Activated T-helper 9 cell treated with anti-CD3 and anti-CD28 coated beads, Interleukin-2, amount 50 U/mL, for 16 hours (primary cell): ENCODE measurements at places on chromosomes 13 and 19.

GRCh38 chr13:27401210-27401609 is 23.2 kb upstream of the GTF3A start:
- no peak for DNase-seq

- DNase-seq, result peak; percentile 27
These were observed 28.9 kb downstream of the AP2S1 start for GRCh38 chr19:46821512-46822409.

DNA sequence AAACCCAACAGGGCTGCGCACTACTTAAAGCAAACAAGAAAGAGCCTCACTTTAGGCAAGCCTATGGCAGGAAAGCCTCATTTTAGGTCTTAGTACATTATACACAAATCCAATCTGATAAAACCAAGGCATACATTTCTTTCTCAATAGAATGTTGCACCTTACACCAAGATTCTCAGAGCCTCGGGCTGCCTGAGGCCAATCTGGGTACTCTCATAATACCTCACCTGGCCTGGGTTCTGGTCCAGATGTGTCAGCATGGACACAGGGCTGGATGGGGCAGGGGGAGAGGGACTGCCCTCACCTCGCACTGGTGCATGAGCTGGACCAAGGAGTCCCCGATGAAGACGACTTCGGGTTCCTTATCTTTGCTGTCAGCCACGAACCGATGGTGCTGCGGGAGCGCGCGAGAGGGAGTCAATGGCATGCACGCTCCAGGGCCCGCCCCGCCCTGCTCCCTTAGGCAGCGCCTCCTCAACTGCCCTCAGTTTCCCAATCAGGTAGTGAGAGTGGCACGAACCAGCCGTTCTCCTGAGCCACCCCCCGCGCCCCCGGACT is at the start of gene PRR19:
PRR19 (plus strand) TSS at position 487 of the 558 bp plus-strand sequence. CDS start 7,453 bp downstream, outside the sequence.
- no peak for DNase-seq

DNA sequence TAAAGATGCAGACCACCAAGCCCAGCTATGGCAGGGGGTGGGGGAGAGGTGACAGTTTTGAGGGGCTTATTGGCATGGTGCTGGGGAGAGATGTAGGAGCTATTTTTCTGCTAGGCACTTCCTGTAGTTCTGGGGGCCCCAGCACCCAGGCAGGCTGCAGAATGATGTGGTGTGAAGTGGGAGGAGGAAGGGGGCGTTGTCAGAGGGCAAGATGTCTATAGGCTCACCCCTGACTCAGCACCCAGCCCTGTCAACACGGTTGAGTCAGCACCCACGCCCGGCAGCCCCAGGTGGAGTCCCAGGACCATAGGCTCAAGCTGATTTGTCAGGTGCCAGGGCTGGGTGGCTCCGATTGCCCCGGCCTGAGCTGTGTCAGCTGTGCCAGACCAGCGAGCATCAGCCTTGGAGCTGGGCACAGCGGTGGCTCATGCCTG is 5.8 kb downstream of the KLF2 start:
- DNase-seq, result peak; percentile 92

DNA sequence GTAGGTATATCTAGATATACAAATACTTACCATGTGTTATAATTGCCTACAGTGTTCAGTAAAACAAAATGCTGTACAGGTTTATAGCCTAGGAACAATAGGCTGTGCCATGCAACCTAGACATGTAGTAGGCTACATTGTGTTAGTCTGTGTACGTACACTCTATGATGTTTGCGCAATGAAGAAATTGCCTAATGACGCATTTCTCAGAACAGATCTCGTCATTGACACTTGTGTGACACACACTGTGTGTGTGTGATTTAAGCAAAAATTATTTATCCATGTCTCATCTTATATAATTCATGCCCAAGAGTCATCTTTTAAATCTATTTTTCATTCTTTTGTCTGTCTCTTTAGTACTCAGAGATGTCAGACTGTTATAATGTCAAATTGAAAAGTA is 1888.8 kb upstream of the PCDH20 start:
- DNase-seq, result no peak

DNA sequence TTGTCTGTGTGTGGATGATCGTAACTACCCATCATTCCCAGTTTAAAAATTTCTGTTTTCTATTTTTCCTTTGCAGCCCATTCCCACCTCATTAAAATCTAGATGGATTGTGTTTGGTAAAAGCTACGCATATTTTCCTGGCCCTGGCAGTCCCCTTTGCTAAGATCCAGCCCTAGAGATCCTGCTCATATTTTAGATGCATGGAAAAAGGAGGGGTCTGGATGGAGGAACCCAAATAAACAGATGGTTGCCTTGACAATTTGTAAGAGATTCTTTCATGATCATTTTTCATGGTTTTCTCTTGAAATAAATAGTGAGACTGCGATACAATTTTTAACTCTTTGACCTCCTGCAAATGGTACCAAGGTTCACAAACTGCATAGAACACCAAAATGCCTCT is 174.4 kb downstream of the SLC7A1 start:
- no peak for DNase-seq

DNA sequence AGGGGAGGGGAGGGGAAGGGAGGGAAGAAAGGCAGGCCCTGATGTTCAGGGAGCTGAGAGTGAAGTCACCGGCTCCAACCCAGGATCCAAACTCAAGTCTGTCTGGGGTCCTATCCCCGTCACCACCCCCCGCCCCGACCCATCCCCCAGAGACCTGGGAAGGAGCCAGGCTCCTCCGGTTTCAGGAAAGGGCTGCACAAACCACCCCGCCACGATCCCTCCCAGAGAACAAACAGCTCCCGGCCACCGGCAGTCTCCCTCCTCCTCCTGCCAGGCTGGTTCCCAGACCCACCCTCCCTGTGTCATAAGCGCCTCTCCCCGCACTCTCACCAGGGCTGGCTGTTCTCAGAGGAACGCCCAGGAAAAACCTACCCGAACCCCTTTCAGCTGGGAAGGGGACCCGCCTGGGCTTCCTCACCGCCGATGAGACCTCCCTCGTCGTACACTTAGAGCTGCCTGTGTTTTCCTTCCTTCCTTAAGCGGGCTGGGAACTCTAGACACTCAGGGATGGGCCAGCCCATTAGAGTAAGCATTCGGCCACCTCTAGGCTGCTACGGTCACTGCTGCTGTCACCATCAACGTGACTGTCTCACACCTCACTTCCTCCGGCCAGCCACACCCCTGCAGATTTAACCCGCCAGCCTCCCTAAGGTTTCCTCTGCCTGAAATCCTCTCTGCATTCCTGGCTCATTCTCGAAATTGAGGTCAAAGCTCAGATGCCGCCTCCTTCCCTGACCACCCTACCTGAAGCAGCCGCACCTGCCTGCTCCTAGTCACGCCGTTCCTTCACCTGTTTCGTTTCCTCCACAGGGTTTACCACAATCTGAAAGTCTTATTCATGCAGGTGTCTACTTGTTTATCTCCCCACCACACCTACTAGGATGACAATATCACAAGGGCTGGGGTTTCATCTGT is 6.3 kb upstream of the RDH13 start:
- no peak for DNase-seq

- peak; percentile 49 for DNase-seq
These were observed 2.7 kb upstream of the HNRNPL start for GRCh38 chr19:38852231-38853044.

DNA sequence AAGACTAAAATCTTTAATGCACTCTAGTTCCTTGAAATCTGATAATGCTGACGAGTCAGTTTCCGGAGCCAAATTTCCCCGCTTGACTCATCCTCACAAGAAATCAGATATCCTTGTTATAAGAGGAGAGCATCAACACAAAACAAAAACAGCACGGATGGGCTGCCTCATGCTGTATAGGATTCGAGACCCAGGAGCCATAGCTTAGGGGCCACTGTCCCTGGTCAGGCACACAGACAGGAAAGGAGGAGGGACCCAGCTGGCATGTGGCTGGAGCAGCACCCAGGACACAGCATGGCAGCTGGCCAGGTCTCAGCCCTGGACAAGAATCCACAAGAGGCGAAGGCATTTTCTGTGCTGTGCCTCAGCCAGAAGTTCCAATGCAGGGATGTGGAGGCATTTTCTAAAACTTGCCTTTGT is 110.2 kb upstream of the SPATA13 start:
- DNase-seq, result no peak

GRCh38 chr19:44566984-44567383 is 37.5 kb upstream of the CEACAM20 start:
- DNase-seq, result no peak

DNA sequence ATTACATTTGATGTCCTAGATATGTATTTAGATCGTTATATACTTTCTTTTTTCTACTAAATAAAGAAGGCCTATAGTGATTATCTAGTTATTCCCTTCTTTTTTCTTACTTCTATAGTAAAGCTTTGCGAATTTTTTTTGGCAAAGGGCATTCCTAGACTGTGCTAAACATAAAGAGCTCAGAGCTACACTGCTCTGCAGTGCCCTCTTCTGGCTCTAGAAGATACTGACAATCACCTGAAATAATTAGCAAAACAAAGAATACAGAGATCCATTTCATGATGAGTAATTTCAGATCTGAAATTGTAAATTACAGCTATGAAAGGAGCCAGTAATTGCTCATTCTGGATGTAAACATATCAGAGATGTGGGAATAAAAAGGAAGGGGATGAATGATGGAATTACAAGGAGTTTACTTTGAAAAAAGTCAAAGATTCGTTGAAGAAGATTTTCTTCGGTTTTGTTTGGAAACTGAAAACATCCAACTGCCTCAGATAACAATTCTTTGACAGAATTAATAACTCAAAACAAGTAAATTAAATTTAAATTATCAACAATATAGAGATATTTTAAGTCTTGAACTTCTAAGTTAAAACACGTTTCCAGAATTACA is 288.5 kb downstream of the NALCN start:
- no peak for DNase-seq

DNA sequence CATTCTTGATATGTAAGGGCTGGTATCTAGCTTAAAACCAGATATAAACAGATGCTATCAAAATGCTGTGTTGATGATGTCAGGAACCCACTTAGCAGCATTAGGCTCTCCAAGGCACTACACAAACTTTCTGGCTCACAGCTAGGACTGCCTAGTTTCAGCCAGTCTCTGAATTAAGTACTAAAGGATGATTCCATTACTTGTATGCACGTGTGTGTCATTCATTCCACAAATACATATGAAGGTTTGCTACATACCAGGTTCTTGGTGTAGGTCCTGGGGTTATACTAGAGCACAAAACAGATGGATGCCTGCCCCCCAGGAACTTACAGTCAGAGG is 151.5 kb downstream of the RGCC start:
- no peak for DNase-seq

GRCh38 chr13:39149896-39150295 is 111.6 kb downstream of the NHLRC3 start:
- no peak for DNase-seq

- DNase-seq, result no peak
These were observed 134.6 kb upstream of the RFC3 start for GRCh38 chr13:33683376-33683775.

- DNase-seq, result no peak
These were observed 200.2 kb downstream of the KATNAL1 start for GRCh38 chr13:30107121-30107520.

DNA sequence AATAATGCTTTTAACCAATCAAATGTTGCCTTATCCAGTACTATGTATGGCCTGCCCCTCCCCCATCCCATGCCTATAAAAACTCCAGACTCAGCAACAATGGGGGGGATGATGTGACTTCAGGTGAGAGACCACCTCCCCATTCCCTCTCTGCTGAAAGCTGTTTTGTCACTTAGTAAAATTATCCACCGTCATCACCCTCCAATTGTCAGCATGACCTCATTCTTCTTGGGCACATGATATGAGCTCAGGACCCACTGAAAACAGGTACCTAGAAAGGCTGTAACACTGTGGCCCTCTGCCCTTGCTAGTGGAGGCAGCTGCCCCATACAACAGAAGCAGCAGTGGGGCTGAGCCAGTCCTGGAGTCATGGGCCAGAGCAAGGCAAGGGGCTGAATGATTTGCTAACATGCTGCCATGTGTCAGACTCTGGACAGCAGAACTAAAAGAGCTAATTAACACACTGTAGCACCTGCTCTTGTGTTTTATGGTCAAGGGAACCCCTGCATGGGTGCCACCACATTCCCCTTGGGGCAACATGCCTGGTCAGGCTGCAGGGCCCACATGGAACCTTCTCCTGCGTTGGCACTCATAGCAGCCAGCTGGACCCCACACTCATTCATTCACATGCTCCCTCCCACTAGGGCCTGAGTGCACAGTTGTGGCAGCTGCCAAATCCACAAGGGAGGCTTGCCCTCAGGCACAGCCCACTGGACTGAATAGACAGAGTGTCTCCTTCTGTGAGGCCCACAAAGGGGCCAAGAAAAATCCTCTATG is 722.2 kb upstream of the PCDH20 start:
- no peak for DNase-seq

DNA sequence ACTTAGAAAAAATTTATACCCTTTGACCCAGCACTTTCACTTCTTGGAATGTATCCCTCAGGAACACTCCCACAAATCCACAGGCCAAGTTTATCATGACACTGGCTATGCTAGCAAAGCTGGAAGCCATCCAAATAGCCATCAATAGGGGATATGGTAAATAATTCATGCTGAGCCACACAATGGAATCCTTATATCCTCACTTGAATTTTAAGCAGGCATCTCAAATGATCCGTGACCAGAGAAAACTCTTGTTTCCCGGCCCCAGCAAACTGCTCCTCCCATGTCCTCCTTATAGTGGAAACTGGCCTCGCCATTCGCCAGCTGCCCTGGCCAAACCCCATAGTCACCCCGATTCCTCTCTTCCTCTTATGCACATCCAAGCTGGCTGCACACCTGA is 37.6 kb downstream of the GRIK5 start:
- DNase-seq, result no peak

GRCh38 chr13:22789916-22790315 is 390.9 kb upstream of the SGCG start:
- no peak for DNase-seq

DNA sequence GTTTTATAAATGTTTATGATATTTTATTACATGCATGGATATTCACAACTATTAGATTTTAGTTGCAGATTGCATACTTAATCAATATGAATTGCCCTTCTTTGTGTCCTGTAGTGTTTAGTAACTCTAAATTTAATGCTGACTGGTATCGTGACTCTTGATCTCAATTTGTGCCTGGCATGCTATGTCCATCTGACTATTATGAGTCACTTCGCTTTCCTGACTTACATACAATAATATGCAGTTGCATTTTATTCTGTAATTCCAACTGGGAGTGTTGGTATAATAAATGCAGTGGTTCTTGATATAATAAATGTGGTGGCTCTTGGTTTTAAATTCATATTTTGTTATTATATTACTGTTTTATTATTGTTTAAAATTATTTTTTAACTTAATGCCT is 277.5 kb downstream of the LIG4 start:
- no peak for DNase-seq

- DNase-seq, result no peak
These were observed 179.4 kb upstream of the ATXN8OS start for GRCh38 chr13:69928262-69928661.

DNA sequence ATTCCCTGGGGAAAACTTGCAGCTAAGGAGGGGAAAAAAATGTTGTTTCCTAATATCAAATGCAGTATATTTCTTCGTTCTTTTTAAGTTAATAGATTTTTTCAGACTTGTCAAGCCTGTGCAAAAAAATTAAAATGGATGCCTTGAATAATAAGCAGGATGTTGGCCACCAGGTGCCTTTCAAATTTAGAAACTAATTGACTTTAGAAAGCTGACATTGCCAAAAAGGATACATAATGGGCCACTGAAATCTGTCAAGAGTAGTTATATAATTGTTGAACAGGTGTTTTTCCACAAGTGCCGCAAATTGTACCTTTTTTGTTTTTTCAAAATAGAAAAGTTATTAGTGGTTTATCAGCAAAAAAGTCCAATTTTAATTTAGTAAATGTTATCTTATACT is 33.6 kb downstream of the TNFSF11 start:
- DNase-seq, result no peak
